ENCODE measurements at places on chromosomes 3 and 15.

GRCh38 chr3:102525624-102526023 is 90.8 kb downstream of the ZPLD1 start:
- DNase-seq: no peak

GRCh38 chr15:84590406-84590805 is 10.4 kb upstream of the ZSCAN2 start:
- no peak for DNase-seq

GRCh38 chr15:84398763-84399701 is 163.5 kb downstream of the GOLGA6L4 start:
- DNase-seq: no peak

DNA sequence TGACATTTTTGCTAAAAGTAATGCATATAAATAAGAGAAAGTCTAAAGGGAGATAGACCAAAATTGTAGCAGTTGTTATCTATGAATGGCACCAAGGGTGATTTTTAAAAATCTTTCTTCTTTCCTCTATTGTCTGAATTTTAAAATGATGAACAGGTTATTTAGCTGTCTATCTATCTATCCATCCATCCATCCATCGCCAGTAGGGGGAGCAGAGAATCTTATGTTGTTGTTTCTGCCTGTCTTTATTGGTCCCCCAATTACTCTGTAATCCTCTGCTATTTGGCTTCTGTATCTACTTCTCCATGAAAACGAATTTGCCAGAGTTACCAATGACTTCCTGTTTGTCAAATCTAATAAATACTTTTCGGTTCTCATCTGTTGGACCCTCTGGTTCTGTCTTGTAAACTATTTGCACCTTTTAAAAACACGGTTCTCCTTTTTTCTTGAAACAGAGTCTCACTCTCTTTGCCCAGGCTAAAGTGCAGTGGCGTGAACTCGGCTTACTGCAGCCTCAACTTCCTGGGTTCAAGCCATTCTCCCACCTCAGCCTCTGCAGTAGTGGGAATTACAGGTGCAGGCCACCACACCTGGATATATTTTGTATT is 86.0 kb downstream of the ECT2 start:
- peak; percentile 69 for DNase-seq

Data from M059J (cell line).